ENCODE measurements at places on chromosomes 4 and X. TPM values are rescaled to one million over a fixed set of nuclear protein-coding genes. Genes with fewer than 3 reads are reported as not detected.

The EXOSC9 gene
- 85.3 TPM for total RNA-seq

The CXCL9 gene
- 8.6 TPM for total RNA-seq

The CENPVL1 gene
- not detected for total RNA-seq

The ADGRG4 gene
- total RNA-seq, result not detected

The EXOC1L gene
- not detected for total RNA-seq

The IBSP gene
- not detected for total RNA-seq

The INTU gene
- 0.50 TPM for total RNA-seq

The TEX13D gene
- not detected for total RNA-seq

The AKAP4 gene
- not detected for total RNA-seq

Data from natural killer cell treated with Interleukin-12 subunit alpha and Interleukin-12 subunit beta and Interleukin-15 and Interleukin-18, amount 100 ng/mL, for 72 hours (primary cell).